ENCODE measurements at places on chromosomes 5 and 9.

DNA sequence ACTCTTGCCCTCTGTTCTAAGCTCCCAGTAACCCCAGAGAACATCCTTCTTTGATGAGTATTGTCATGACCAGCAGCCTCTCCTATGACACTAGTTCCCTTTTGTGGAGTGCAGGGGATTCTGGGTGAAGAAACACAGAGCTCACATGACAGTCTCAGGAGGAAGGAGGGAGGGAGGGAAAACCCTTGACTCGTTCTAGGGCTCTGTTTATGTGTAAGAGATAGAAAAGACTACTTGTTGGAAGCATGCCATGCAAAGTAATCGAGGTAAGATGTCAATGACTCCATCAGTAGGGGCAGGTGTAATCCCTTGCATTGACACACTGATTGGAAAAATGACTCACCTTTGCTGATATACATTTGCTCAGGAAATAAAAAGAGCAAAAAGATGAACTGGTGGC, 190.2 kb upstream of the ELL2 start:
- DNase-seq, result no peak

GRCh38 chr5:131563434-131564228, 71.4 kb downstream of the RAPGEF6 start:
- DNase-seq, result no peak

DNA sequence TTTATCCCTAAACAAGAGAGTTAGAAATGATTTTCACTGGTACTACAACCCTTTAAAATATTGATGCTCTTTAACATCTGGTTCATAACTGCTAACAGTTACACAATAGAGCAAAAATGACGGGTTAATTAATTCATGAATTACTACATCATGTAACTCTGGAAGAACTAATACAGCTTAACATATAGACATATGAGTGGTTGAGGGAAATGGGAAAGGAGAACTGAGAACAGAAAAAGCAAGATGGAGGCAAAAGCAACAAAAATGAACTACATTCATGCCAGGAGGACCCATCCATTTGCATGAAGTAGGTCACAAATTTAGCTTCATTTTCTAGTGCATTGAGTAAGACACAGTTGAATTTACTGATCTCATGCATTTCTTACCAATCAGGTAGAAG, 61.8 kb downstream of the C9 start:
- no peak for DNase-seq

GRCh38 chr9:96340707-96341106, 38.7 kb upstream of the HSD17B3 start:
- DNase-seq, result no peak

DNA sequence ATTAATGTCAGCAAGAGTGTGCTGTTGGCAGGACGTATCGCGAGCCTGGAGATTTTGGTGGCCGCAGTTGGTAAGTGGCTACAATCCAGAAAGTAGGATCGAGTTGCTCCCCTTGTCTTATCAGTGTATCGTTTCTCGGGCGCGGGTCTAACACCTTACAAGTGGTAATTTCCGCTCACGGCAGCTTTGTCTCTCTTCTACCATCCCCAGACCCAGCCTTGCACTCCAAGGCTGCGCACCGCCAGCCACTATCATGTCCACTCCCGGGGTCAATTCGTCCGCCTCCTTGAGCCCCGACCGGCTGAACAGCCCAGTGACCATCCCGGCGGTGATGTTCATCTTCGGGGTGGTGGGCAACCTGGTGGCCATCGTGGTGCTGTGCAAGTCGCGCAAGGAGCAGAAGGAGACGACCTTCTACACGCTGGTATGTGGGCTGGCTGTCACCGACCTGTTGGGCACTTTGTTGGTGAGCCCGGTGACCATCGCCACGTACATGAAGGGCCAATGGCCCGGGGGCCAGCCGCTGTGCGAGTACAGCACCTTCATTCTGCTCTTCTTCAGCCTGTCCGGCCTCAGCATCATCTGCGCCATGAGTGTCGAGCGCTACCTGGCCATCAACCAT, 1.1 kb downstream of the PTGER4 start:
- DNase-seq, result peak; percentile 27

GRCh38 chr9:123316053-123316718, 39.8 kb upstream of the CRB2 start:
- no peak for DNase-seq

GRCh38 chr9:90961375-90961774, 159.8 kb downstream of the SYK start:
- no peak for DNase-seq

DNA sequence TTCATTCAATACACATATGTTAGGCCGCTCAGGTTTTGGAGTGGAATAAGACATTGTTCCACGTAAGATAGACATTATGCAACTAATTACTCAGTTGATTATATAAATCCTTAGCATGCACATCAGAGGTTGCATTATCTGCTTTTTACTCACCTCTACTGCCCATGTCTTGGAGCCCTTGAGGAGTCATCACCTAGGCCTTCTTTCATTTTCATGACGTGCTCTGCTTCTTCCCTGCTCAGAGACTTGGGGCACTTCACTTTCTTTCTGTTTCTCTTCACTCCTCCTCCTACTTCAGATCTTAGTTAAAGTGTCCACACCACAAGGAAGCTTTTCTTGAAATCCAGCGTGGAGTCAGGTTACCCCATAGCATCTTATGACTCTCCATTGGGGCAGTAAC, 241.1 kb downstream of the TLR4 start:
- no peak for DNase-seq

- DNase-seq, result no peak
These were observed 156.4 kb downstream of the ST8SIA4 start for GRCh38 chr5:100746730-100747129.

DNA sequence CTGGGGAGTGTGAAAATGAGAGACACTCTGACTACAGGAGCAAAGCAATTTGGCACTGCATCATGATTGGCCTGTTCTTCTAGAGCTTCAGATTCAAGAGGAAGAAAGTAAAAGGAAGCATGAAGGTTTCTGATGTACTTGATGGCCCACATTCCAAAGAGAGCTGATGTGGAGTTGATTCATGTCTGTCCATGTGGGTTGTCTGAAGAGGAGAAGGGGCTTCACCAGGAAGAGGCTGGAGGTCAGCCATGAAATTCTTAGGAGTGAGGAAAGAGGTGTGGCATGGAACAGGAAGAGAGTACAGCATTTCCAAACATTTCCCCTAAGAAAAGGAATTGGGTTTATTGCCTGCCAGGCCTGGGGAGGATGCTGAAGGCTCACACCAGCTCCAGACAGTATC, 70.7 kb downstream of the PTCD2 start:
- no peak for DNase-seq

- no peak for DNase-seq
These were observed 30.7 kb downstream of the RAI14 start for GRCh38 chr5:34686762-34687268.

DNA sequence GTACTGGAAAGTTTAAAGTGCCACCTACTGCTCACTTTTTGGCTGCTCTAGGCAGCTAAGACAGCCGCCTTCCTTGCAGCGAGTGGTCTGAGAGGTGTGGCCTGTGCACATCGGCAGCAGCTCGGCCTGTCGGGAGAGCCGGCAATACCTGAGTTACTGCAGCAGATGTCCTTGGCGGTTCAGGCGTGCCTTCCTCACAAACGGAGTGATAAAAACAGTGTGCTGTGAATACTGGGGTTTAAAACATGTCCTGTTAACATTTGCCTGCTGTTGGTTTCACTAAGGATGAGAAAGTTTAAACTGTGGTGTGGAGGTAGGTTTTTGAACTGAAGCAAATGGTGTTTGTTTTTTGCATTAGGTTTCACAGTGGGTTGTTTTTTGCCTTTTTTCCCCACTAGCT, 12.9 kb downstream of the TRAF2 start:
- DNase-seq, result no peak

GRCh38 chr5:179776411-179776938, 17.3 kb upstream of the LTC4S start:
- DNase-seq, result no peak

DNA sequence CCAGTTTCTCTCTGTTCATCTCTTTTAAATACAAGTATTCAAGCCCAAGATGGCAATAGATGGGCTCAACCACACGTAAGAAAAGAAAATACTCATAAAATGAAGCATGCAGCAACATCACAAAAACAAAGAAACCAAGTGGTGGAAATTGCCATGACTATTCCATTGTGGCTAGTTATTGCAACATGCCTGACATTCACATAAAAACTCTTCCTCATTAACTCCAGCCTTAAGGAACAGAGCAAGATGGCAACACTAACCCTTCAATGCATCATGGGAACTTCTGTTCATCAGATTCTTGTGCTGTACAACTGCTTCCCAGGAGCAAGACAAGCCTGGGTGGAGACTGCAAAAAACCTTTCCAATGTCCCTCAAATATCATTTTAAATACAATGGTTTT, 1.4 kb upstream of the GLIS3 start:
- DNase-seq, result no peak

DNA sequence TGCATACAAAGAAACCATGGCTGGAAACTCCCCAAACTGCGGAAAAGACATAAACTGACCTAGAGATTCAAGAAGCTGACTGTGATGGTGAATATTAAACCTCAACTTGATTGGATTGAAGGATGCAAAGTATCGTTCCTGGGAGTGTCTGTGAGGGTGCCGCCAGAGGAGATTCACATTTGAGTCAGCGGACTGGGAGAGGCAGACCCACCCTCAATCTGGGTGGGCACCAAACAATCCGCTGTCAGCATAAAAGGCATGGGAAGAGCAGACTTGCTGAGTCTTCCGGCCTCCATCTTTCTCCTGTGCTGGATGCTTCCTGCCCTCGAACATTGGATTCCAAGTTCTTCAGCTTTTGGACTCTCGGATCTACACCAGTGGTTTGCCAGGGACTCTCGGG, 24.8 kb upstream of the WDR5 start:
- DNase-seq, result no peak

GRCh38 chr5:173816728-173817127, 71.4 kb upstream of the CPEB4 start:
- DNase-seq, result no peak

GRCh38 chr9:107732781-107733522, 243.4 kb upstream of the KLF4 start:
- DNase-seq, result no peak

- no peak for DNase-seq
These were observed 2.9 kb downstream of the SLC45A2 start for GRCh38 chr5:33981408-33982162.

- no peak for DNase-seq
These were observed 27.1 kb downstream of the FRMD3 start for GRCh38 chr9:83511051-83511450.

DNA sequence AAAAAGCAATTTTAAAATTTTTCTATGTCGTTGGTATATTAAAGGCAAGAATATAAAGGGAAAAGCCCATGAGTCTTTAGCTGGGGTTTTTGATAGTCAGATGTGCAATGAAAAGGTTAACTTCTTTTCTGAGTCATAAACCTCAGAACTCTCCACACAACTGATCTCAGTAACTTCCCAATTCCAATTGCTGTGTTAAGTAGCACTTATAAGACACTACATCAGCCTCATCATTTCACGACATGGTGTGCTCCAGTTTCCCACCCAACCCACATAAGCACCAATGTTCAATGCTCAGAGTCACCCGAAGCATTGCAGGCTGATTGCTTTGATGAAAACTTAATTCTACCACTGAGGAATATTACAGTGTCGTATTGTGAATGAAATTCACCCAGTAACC, 155.8 kb downstream of the TSSK1B start:
- no peak for DNase-seq

DNA sequence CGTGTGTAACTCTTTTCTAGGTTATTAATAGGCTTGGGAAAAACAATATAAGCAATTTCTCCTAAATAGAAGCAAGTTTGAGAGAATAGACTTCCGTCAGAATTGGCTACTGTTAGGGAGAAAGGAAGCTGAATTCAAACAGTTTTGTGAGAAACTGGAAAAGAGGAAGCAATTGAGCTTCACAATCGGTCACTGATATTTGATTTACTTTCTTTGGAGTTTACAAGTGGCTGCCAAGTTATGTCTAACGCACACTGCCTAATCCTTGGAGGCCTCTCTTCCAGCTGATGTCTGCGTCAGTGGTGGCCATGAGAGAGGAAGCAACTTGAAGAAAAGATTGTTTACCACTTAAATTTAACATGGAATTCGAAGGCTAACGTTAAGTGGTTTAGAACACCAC, 319.5 kb downstream of the ADGRV1 start:
- no peak for DNase-seq

DNA sequence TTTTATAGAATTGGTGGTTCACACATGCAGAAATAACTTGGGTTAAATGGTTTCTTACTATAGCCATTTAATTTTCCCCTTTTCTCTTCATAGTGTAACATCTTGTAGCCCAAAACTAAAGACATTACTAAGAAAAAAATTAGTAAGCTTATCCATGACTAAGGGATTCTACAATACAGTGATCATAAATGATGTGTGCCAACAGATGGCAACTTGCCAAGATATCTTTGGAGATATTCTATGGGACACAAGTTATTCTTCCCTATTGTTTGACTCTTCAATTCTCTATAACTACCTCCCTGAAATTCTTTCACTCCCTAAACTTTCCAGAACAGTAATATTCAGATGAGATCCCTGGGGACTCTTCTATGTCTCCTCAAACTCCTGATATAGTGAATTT, 580.6 kb downstream of the PTPRD start:
- no peak for DNase-seq

DNA sequence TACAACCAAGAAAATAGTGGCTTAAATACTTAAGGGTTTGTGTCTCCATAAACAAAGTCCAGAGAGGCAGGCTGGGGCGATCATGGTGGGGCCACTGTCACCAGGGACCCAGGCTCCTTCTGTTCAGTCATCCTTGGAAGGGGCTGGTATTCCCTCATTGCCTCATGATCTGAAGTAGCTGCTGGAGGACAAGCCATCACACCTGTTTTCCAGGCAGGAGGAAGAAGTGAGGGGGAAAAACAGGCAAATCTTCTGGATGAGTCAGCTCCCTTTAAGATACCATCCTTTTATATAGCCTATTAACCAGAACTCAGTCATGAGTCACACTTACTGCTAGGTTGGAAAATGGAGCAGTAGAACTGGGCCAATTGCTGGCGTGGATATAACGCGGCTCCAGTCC, 92.3 kb downstream of the DAP start:
- no peak for DNase-seq

DNA sequence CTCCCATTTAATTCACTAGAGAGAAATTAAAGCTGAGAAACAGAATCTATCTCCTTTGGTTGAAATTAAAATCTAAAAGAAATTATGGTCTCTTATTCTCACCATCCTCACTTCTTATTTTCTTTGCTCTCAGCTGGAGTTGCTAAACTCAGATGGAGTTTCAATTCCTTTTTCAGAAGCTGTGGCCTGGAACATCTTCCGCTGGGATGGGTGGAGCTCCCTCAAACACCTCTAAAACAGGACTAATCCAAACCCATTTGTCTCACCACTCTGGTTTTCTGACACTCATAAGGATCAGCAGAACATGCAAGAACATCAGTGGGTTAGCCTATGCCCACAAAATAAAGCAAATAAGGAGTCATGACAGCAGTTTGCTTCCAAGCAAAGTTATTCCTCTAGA, 39.6 kb upstream of the CEP78 start:
- no peak for DNase-seq

- DNase-seq, result no peak
These were observed 372.3 kb downstream of the DNAH5 start for GRCh38 chr5:13572163-13572562.

DNA sequence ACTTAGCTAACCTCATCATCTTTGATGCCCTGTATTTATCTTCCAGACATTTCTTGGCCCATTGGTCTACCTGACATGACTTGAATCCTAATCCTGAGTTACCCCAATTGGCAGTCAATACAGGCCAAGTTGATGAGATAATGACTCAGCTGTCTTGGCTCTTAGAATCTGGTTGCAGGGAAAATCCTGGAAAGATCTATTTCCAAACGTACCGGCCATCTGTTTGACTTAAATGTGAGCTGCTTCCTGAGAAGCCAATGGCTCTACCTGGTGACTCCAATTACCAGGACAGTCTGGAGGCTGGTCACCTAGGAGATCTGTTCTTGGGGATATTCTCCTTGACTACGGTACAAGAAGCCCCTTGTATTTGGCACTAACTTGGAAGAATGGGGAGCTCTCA, 475.2 kb upstream of the BRINP1 start:
- no peak for DNase-seq

Measured in esophagus squamous epithelium (tissue), 5 donors.